ENCODE measurements at places on chromosomes 1 and 21.

GRCh38 chr1:201666645-201667044 is 127.7 kb downstream of the NAV1 start:
- no peak for DNase-seq

GRCh38 chr1:44592208-44593145 is 81.8 kb downstream of the TMEM53 start:
- no peak for DNase-seq

DNA sequence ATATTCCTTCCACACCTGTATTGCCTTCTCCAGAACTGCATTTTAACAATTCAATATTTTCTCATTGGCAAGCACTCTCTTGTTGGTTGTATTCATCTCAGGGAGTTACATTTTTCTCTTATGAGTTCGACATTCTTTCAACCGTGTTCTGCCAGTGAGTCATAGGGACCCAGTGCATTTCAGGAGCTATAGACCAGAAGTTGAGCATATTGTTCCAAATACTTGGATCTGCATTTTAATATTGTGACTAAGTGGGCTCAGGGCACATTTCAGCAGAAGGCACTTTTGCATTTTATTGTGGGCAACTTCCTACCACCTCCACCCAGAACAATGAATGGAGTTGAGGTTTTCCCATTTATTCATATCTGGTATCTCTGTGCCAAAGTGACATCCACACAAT is 132.8 kb downstream of the TNFSF18 start:
- DNase-seq, result no peak

DNA sequence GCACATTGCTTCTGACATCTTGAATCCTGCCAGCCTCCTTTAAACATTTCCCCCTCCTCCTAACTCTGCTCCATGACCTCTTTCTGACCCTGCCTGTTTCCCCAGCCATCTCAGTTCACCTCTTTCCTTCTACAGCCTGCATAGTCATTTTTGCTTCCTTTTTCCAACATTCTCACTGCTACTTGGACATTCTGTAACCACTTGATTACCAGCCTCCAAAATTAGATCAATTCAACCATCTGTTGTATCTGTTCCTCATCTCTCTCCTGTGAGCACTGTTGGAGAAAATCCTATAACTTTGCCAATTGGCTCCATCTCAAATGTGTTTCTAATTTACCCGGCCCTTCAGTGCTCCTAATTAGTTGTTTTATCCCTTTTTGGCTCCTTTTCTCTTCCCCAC is 27.5 kb upstream of the GPR88 start:
- no peak for DNase-seq

DNA sequence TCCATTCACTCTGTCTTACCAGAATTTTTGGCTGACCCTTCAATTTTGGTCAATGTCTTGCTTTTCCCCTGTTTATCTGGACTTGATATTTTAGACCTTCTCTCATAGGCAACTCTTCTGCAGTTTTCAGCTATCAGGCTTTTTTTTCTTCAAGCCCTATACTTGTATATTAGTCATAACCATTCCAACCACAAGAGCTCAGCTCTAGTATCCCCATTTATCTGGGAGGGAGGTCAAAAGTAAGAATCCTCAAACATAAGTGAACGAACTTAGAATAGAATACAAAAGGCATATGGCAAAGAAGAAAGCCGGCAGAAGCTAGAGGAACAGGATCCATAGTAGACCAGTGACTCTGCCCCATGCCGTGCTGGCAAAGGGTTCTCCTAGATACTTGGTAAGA is 45.9 kb upstream of the TNFSF4 start:
- no peak for DNase-seq

DNA sequence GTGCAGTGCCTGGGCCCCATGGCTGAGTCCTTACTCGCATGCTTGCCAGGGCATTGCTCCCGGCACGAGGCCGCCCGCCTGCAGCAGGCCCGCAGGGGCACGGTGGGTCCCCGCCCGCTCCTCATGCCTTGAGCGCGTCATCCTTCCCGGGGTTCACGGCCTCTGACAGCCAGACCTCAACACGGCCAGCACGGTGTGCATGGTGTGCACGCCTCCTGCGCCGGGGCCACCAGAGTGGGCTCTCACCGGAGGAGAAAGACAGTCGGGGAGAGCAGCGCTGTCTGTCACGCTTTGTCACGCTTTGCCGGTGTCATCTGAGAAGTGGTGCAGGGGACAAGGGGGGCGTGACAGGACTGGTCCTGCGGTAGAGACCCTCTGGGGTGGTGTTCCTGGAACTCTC is 11.9 kb upstream of the COL18A1 start:
- no peak for DNase-seq

DNA sequence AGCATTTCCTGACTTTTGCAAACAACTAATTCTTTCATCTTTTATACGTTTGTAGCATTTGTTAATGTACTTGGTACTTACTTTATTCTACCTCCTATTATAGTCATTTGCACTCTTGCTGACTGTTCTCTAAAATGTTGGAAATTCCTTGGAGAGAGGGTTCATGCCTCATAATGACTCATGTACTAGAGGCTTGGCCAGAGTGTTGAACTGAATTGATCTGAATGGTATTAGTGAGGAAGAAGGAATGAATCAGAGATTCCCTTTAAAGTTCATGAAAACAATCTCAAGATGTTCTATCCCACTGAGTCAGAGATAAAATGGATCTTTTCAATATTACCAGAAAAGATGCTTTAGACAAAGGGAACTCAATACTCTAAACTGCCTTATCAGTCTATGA is 383.4 kb downstream of the SEC16B start:
- no peak for DNase-seq

- no peak for DNase-seq
These were observed 33.0 kb downstream of the SLX9 start for GRCh38 chr21:44972821-44973220.

DNA sequence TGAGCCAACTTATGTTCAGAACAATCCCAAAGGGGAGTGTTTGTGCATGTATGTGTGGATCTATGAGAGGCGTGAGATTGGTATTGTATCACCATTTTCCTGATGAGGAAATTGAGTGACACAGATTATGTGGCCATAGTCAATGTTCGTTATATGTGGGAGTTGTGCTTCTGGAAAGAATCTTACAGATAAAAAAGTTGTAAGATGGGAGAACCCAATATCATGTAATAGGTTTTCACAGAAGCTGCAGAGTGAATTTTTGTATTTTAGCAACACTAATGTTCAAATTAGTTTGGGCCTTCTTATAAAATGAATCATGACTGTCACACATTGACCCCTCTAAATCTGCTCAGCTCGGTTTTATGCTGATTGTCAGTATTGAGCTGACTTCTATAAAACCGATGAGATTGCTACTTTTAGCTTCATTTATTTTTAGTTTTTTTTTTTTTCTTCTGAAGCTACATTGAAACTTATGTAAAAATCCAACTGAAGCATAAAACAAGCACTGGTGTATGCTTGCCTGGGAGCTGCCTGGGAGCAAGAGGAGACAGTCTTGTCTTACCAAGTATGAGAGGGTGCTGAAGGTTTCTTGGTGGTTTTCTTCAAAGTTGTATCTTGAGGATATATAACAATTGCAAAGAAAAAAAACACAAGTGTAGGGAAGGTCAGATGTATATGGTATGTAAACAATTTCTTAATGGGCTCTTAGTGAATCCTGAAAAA is 4.1 kb downstream of the RWDD3 start:
- DNase-seq, result no peak

- no peak for DNase-seq
These were observed 40.5 kb upstream of the NEK2 start for GRCh38 chr1:211715971-211716370.

DNA sequence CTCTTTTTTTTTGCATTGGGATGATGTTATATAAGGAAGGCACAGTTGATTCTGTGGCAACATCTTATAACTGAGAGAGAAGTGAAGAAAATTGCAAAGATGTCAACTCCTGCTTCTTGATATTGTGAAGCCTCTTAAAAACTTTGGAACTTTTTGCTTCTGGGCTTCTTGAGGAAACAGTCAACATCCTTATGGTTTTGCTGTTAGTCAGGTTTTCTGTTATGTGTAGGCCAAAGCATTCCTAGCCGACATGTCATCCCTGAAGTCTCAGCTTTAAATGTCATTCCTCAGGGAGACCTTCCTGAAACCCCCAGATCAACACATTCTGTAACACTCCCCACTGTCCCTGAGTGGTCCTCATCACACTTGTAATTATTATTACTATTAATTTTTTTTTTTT is 12.6 kb downstream of the FALEC start:
- DNase-seq, result no peak

DNA sequence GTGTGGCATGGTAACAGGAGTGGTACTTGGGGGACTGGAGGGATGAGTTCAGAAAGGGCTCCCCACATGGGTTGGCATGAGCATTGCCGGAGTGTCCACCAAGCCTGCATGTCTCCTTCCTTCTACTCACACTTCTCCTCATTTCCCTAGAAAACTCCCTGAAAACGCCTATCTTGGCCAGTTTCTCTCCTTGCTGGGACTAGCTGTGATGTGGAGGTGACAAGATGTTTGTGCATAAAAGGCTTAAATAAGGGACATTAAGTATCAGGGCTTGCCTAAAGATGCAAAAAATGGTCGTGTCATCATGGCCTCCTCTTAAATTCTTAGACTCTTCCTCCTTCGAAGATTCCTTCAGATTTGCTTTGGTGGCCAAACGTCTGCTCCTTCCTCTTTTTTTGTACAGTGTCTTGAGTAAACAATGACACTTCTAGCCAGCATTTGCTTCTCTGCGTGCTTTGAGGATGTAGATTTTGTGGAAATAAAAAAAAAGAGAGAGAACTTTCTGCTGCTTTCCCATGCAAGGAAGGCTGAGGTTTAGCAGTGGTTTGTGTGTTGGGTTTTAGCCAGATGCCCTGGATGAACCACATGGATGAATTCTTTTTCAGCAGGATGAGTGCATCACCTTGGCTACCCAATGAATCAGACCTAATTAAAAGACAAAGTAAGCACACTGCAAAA is 239.1 kb upstream of the IRF2BP2 start:
- no peak for DNase-seq

DNA sequence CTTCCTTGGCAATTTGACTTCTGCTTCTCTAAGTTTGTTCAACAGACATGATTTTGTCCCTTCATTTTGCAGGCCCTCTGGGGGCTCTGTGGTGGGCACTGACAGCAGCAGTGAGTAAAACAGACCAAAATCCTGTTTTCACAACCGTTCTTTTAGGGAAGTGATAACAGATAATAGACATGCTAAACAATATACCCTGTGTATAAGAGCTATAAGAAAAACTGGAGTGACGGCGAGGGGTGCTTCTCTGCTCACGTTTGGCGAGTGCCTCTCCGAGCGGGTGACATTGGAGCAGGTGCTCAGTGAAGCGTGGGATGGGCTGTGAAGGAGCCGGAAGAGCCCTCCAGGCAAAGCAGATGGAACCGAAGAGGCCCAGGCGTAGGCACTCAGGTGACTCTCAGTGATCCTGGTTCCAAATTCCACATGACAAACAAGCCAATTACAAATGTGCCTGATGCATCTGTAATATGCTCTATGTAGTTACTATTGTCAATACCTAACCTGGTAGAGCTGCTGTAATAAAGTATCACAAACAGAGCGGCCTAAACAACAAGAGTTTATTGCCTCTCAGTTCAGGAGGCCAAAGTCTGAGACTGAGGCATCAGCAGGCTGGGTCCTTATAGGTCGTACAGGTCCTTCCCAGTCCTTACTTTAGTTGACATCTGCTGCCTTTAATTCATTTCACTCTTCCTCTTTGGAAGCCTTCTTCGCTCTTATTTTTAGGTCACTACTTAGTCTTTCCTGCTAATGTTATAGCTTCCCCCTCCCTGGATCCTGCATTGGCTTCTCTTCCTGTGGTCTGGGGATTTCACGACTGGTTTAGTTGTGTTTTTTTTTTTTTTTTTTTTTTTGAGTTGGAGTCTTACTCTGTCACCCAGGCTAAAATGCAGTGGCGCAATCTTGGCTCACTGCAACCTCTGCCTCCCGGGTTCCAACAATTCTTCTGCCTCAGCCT is 20.1 kb downstream of the OR2B11 start:
- DNase-seq, result no peak

DNA sequence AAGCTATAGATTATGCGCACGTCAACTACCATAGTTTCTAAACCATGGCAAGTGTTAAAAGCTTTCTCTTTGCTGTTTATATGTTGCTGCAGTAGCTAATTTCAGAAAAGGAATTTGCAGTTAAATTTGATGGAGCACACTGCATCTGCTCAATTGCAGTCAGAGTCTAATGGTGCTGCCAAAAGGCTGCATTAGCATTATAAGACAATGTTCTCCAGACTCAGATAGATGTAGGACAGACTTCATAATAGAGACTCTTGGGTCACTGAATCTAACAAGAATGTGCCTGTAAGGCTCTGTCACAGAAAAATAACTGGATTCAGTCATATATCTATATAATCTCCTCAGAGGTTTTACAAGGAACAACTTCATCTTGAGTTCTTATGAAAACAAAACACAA is 198.3 kb downstream of the OLFM3 start:
- no peak for DNase-seq

GRCh38 chr1:18429654-18430053 is 51.1 kb upstream of the KLHDC7A start:
- DNase-seq, result no peak

- no peak for DNase-seq
These were observed 25.4 kb downstream of the GADD45A start for GRCh38 chr1:67710417-67710816.

DNA sequence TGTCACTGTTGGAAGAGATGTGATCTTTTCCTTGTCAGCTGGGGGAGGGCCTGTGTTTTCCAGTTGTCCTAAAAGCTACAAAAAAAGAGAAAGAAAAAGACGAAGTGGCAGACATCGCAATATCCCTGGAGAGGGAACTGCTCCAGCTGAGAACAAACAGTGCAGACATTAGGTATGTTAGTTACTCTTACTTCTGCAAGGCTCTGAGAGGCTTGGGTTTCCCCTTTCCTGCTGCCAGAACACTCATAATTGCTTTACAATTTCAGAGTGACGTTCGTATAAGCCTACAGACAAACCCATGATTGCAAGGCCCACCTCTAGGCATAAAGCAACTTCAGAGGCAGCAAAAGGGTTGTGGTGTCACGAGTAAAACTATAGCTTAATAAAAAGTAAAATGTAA is 31.1 kb downstream of the CD160 start:
- no peak for DNase-seq

DNA sequence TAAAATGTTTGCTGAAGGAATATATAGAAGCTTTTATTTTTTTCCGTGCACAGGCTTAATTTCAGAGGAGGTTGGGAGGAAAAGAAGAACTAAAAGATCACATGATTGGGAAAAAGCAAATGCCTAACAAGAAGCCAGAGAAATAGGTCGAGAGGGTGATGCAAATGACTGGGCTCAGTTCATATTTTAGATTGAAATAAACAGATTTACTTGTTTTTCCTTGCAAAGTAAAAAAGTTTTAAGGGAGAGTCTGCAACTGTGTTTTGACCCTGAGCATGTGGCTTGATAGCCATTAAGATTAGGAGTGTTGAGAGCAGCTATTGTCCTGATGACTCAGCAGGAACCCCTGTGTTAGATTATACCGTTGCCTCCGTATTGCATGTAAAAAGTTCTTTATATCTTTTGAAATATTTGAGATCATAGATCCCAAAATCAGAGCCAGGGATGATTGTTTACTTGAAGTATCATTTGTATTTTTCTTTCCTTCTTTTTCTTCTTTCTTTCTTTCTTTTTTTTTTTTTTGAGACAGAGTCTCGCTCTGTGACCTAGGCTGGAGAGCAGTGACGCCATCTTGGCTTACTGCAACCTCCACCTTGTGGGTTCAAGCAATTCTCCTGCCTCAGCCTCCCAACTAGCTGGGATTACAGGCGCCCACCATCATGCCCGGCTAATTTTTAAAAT is 20.2 kb downstream of the CLIC4 start:
- DNase-seq, result no peak

GRCh38 chr21:42964546-42965210 is 9.7 kb upstream of the PKNOX1 start:
- DNase-seq, result no peak
